ENCODE measurements at places on chromosomes 1 and 21.

- no peak for DNase-seq
These were observed 749 bp upstream of the PEX11B start for GRCh38 chr1:145918992-145919939.

GRCh38 chr21:33069994-33070743 lies at the start of gene OLIG1:
Gene OLIG1, plus strand, starts transcription at chr21:33070141. Its CDS starts 106 bp downstream, at chr21:33070247.
- DNase-seq: no peak

GRCh38 chr21:43292866-43293142 lies 124.0 kb downstream of the CRYAA start:
- DNase-seq: no peak

DNA sequence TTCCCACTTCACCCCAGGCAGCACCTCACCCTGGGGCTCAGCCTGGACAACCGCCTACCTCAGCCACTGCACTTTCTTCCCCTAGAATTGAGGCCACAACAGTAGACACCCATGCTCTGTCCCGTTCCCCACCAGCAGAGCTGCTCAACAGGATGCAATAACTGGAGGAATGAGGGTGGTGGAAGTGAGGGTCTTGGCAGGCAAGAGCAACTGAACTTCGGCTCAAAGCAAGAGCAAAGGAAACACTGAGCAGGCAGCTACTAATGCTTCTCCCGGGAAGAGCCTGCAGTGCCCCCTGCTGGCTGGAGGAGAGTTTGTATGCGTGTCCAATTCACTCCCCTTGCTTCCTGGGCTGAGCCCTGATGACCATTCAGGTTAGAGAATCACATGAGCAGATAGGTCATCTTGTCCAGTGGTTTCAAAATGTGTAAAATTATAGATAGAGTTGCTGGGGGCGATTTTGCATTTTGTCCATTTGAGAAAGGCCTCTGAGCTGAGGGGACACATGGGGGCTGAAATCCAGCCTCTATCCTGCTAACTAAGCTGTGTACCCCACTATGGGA lies 13.9 kb downstream of the NT5C1A start:
- DNase-seq: peak; percentile 43

- no peak for DNase-seq
These were observed 123.7 kb upstream of the DEPDC1 start for GRCh38 chr1:68620571-68620970.

DNA sequence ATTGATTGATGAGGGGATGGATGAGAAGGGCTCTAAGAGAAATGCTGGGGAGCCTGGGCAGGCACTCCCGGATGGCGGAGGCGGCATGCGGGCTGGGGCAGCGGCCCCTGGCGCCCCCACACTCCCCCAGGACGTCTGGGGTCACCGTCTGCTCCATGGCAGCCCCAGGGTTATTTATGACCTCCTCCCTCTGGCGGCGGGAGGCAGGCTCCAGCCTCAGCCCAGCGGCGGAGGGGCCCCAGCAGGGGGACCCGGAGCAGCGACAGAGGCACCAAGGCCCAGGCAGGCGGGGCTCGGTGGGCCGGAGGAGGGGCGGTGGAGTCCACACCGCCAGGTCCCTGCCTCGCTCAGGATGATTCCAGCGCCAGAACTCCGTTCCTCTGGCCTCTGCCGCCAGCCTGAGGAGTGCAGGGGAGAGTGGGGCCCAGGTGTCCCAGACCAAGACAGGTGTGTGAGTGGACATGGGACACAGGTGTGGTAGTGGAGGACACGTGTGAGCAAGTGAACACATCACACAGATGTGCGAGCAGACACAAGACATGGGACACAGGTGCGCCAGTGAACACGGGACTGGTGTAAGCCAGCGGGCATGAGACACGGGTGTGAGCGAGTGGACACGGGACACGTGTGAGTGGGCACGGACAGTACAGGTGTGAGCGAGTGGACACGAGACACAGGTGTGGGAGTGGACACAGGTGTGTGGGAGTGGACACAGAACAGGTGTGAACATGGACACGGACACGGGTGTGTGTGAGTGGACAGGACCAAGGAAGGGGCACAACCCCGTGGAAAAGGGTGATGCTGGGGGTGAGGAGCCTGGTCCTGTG lies 2.5 kb upstream of the SAMD11 start:
- DNase-seq: no peak

GRCh38 chr1:74508449-74508848 lies 4.0 kb downstream of the LRRC53 start:
- no peak for DNase-seq

- no peak for DNase-seq
These were observed 4.4 kb downstream of the C1orf167 start for GRCh38 chr1:11766429-11766776.

- no peak for DNase-seq
These were observed 88.9 kb downstream of the COL24A1 start for GRCh38 chr1:86067626-86068025.

DNA sequence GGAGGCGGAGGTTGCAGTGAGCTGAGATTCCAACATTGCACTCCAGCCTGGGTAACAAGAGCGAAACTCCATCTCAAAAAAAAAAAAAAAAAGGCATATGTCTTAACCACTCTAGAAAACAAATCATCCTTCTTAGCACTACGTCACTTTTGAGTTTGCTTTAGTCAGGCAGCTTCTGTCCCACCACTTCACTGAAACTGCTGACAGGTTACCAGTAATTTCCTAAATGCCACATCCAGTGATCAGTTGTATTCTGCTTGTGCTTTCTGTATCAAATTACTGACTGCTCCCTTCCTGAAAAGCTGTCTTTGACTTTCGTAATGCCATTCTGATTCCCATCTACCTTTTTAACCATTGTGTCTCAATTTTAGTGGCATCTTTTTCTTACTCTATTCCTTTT lies 21.7 kb downstream of the RCOR3 start:
- no peak for DNase-seq

GRCh38 chr1:36231191-36231590 lies 6.9 kb downstream of the THRAP3 start:
- no peak for DNase-seq

DNA sequence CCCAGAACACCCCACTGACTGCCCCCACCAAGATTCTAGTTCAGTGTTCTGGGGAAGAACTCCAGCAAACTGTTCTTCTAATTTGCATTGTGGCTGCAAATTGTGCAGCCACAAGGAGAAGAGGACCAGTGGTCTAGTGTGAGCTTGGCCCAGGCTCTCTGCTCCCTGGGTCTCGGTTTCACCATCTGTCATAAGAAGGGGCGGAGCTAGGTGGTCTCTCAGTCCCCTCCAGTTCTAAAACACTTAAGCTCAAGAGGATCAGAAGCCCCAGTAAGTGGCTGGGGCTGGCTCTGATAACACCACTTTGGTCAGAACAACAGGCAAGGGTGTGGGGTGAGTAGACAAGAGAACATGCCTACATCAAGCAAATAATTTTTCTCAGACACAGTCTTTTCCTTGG lies 99.9 kb downstream of the BEND5 start:
- DNase-seq: no peak

DNA sequence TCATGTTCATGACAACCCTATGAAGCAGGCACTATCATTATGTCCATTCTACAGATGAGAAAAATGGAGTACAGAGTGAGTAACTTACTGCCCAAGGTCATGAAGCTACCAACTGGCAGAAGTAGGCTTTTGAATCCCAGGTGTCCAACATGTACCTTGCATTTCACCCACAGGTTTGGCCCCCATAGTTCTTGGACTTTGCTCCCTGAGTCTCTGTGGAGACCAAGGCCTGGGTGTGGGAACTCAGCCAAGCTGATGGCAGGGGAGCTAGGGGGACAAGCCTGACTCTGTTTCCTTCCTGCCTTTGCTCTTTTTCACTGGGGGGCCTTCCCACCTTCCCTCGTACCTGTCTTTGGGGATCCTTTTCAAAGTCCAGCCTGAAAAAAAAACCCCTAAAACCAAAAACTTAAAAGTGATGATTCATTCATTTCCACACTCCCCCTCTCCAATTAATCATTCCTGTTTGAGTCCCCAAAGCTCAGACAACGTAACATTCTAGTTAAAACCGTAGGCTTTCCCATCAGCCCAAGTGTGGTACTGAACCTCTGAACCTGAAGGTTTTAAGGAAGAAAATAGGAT lies 8.5 kb upstream of the TTC22 start:
- DNase-seq: no peak

DNA sequence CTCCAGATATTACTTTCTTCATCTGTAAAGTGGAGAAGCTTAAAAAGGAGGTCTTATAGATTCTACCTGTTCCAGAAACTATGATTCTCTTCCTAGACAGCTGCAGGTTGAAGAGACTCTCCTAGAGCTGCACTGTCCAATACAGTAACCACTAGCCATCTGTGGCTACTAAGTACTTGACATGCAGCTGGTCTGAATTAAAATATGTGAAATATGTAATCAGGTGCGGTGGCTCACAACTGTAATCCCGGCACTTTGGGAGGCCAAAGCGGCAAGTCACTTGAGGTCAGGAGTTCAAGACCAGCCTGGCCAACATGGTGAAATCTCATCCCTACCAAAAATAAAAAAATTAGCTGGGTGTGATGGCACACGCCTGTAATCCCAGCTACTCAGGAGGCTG lies 15.8 kb downstream of the APP start:
- no peak for DNase-seq

GRCh38 chr1:86155807-86156565 lies 586 bp downstream of the COL24A1 start:
- no peak for DNase-seq

- DNase-seq: no peak
These were observed 34.9 kb upstream of the VASH2 start for GRCh38 chr1:212915245-212916091.

DNA sequence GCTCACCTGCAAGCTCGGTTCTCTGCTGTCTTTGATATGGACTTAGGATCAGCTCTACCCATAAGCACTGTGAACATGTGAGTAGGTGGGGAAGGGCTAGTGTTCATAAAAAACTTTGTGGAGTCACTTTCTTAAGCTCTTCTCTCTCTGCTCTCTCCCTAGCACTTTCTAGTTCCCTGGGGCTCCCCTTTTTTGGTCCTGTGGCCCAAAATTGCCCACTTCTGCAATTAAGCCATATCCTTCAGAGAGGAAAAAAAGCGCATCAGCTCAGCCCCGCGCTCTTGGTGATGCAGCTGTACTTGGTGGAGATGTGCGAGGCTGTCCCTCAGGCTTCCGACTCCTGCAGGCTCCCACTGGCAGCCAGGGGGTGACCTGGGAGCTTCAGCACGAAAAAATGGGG lies 23.4 kb downstream of the CCSAP start:
- no peak for DNase-seq

DNA sequence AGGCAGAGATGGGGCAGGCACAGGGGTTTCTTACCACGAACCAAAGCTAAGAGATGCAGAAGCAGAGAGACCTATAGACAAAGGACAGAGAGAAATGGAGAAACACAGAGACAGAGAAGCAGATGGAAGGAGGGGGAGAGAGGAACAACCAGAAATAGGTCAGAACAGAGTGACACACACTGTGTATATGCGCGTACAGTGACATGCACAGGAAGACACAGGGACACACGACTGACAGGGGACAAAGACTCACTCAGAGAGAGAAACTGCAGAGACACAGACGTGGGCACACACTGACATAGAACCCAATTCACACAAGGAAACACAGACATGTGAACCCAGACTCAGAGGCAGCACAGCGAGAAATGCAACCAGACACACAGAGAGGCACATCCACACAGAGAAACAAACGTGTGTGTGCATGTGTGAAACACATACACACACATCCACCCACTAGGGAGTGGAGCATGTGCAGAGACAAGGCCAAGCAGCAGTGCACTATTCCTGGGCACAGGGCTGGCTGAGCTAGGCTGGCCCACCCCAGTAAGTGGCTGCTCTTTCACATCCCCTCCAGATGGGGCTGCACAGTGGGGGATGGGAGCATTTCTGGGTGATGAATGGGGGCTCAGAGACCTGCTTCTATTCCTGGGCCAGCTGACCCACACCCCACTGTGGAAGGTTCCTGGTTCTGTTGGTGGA lies 123.4 kb upstream of the CSF3R start:
- DNase-seq: no peak

DNA sequence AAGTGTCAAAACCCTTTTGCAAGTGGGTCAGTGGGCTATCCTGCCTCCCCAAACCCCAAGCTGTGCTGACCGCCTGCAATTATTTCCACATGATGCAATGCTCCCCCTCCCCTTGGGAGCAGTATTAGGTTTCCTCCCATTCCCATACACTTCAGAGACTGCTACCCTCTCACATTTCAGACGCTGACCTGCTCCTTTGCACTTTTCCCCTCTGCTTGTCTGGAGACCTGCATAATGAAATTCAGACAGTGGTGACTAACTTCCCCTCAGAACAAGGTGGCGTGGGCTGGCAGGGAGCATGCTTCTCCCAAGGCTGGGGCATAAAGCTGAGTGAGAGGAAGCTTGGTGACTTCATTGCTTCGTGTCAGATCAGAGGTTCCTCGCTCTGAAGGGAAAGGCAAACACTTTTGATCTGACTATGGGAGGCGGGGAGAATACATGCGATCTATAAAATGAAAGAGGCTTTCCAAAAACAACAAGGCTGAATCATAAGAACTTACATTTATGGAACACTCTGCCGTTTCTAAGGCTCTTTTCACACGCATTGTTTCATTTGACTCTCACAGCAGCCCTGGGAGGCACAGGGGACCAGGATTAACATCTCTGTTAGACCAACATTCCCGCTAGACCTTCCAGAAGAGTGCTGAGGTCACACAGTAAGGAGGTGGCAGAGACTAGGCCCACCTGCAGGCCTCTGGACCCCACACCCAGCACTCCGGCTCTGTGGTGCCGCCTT lies 27.5 kb upstream of the ROR1 start:
- DNase-seq: no peak

DNA sequence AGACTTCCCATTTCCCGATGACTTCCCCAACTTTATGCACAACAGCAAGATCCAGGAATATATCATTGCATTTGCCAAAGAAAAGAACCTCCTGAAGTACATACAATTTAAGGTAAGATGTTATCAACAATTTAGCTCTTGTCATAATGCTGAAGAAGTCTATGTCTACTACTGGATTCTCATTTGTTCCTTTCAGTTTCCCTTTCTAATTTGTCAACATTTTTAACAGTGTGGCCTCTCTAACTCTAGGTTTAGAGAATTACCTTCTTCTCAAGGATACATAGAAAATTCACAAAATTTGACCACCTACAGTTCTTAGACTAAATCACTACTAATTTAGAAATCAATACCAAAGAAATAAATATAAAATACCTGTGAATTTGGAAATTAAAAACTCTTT lies 13.2 kb downstream of the FMO3 start:
- no peak for DNase-seq

DNA sequence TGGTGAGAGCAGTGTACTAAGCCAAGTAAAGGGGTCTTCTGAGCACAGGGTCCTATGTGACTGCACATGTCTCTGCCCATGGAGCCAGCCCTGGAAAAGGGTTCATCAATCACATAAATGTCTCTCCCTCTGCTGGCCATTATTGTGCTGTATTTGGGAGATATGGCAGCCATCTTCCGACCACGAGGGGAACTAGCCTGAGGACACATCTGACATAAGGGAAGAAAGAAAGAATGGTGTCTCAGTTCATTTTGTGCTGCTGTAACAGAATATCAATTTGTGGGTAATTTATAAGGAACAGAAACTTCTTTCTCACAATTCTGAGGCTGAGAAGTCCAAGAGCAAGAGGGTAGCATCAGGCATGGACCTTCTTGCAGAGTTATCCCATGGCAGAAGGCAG lies 55.1 kb upstream of the GJA5 start:
- DNase-seq: no peak

- DNase-seq: no peak
These were observed 76.8 kb downstream of the BARHL2 start for GRCh38 chr1:90640325-90640724.

GRCh38 chr1:214678386-214678785 lies 75.4 kb downstream of the CENPF start:
- no peak for DNase-seq

Data from memory B cell (primary cell).